Lung (tissue), 17 donors: ENCODE measurements at places on chromosomes 4 and X. TPM values are rescaled to one million over a fixed set of nuclear protein-coding genes. Genes with fewer than 3 reads are reported as not detected.

The F8A1 gene
- polyA plus RNA-seq = 23.0 TPM

GRCh38 chr4:1367230-1367935, 20.4 kb downstream of the UVSSA start:
- no peaks in the 10 kb centered on the region for H3K4me1 ChIP-seq
- H3K36me3 ChIP-seq = peaks cover 3% of the 10 kb centered on the region
- H3K27ac ChIP-seq = no peak overlapping the region
- H3K4me3 ChIP-seq = no peak overlapping the region
- no peaks in the 10 kb centered on the region for H3K27me3 ChIP-seq
- DNase-seq = no peak

- H3K27me3 ChIP-seq = no peaks in the 10 kb centered on the region
- peak; percentile 31 for DNase-seq
- no peak overlapping the region for H3K4me3 ChIP-seq
- H3K36me3 ChIP-seq = no peaks in the 10 kb centered on the region
- no peak overlapping the region for H3K27ac ChIP-seq
These were observed 162.3 kb upstream of the SMIM31 start for GRCh38 chr4:164591666-164592065.

DNA sequence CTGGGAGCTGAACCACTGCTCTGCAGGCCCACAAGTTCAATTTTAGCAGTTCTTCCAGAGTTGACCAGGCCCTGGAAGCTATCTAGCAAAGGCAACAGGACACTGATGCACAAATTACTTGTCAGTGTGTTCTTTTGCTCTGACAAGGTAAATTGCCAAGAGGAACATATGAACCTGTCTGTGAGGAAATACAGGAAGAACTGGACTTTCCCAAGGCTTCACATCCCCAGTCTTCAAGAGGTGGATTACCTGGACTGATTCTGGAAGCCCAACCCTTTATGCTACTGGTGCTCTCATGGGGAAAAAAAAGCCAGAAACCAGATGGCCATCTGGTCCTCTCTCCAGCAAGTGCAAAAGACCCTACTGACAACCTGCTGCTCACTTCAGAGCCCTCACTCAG, 1.9 kb upstream of the TMEM185A start:
- no peak overlapping the region for H3K4me3 ChIP-seq
- H3K36me3 ChIP-seq = no peaks in the 10 kb centered on the region
- H3K4me1 ChIP-seq = no peaks in the 10 kb centered on the region
- peaks cover 2% of the 10 kb centered on the region for H3K27me3 ChIP-seq
- H3K27ac ChIP-seq = no peak overlapping the region

- no peaks in the 10 kb centered on the region for H3K36me3 ChIP-seq
- DNase-seq = no peak
- H3K27me3 ChIP-seq = no peaks in the 10 kb centered on the region
- H3K4me1 ChIP-seq = no peaks in the 10 kb centered on the region
- H3K27ac ChIP-seq = no peak overlapping the region
These were observed 277.2 kb downstream of the CXXC4 start for GRCh38 chr4:104217526-104217925.

The CT83 gene
- not detected for polyA plus RNA-seq

GRCh38 chr4:114040319-114041116, 61.1 kb upstream of the ARSJ start:
- H3K27ac ChIP-seq = no peak overlapping the region
- no peaks in the 10 kb centered on the region for H3K4me1 ChIP-seq

- H3K36me3 ChIP-seq = no peaks in the 10 kb centered on the region
- peaks cover 23% of the 10 kb centered on the region for H3K4me1 ChIP-seq
- no peak overlapping the region for H3K27ac ChIP-seq
- H3K4me3 ChIP-seq = no peak overlapping the region
- no peaks in the 10 kb centered on the region for H3K27me3 ChIP-seq
These were observed 12.5 kb downstream of the SPARCL1 start for GRCh38 chr4:87516683-87517082.

- H3K27me3 ChIP-seq = peaks cover 19% of the 10 kb centered on the region
- H3K27ac ChIP-seq = no peak overlapping the region
- no peaks in the 10 kb centered on the region for H3K4me1 ChIP-seq
- DNase-seq = peak; percentile 32
- H3K4me3 ChIP-seq = no peak overlapping the region
These were observed 87.2 kb downstream of the HPRT1 start for GRCh38 chrX:134547047-134547679.

DNA sequence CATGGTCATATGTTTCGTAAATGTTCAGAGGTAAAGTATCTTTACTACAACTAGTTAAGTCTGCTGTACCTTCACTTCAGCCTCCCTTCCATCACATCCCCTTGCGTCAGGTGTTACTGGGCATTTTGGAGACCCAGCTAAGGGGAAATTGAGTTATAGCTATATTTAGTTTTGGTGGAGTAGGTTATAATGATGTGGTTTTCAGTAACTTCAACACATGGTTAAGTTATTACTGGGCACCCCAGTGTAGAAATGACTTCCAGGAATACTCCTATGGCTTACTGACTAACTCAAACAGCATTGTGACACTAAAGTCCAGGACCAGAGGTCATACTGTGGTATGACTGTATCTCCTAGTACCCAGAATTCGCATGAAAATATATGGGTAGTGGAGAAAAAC, 23.4 kb upstream of the ACSL1 start:
- peaks cover 10% of the 10 kb centered on the region for H3K27me3 ChIP-seq
- H3K4me1 ChIP-seq = no peaks in the 10 kb centered on the region
- no peak for DNase-seq
- H3K27ac ChIP-seq = no peak overlapping the region
- no peaks in the 10 kb centered on the region for H3K36me3 ChIP-seq

- H3K36me3 ChIP-seq = no peaks in the 10 kb centered on the region
- H3K27me3 ChIP-seq = no peaks in the 10 kb centered on the region
- peak overlapping the region; percentile 95 for H3K4me3 ChIP-seq
- DNase-seq = no peak
- peaks cover 4% of the 10 kb centered on the region for H3K4me1 ChIP-seq
- peak overlapping the region; percentile 83 for H3K27ac ChIP-seq
These were observed 663 bp upstream of the USP53 start for GRCh38 chr4:119211867-119212233.

DNA sequence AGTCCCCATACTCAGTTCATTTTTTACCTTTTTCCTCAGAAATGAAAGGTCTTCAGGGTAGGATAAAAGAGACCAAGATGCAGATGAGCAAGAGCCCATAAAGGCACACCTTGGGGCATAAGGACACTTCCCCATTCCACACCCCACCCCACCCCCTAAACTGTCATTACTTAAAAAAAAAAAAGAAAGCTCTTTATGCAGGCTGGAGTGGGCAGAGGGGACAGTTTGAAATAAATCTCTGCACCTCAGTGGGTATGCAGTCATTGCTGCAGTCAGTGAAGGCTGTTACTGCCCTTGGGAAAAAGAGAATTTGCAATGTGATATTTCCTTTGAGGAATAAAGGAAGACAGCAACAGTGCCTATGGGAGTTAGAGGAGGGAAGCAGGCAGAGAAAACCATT, 137.5 kb downstream of the ANK2 start:
- peaks cover 25% of the 10 kb centered on the region for H3K4me1 ChIP-seq
- H3K36me3 ChIP-seq = no peaks in the 10 kb centered on the region
- no peak for DNase-seq
- H3K27ac ChIP-seq = no peak overlapping the region

The PABPC4L gene
- 0.18 TPM for polyA plus RNA-seq

- H3K27me3 ChIP-seq = no peaks in the 10 kb centered on the region
- no peaks in the 10 kb centered on the region for H3K36me3 ChIP-seq
- H3K4me1 ChIP-seq = peaks cover 9% of the 10 kb centered on the region
- DNase-seq = peak; percentile 18
- no peak overlapping the region for H3K4me3 ChIP-seq
These were observed 178.7 kb downstream of the DCTD start for GRCh38 chr4:182738283-182739047.

GRCh38 chr4:17097362-17097761, 198.9 kb upstream of the LDB2 start:
- H3K27ac ChIP-seq = no peak overlapping the region
- no peaks in the 10 kb centered on the region for H3K4me1 ChIP-seq
- DNase-seq = no peak
- no peaks in the 10 kb centered on the region for H3K27me3 ChIP-seq

The CT47B1 gene
- polyA plus RNA-seq = not detected

DNA sequence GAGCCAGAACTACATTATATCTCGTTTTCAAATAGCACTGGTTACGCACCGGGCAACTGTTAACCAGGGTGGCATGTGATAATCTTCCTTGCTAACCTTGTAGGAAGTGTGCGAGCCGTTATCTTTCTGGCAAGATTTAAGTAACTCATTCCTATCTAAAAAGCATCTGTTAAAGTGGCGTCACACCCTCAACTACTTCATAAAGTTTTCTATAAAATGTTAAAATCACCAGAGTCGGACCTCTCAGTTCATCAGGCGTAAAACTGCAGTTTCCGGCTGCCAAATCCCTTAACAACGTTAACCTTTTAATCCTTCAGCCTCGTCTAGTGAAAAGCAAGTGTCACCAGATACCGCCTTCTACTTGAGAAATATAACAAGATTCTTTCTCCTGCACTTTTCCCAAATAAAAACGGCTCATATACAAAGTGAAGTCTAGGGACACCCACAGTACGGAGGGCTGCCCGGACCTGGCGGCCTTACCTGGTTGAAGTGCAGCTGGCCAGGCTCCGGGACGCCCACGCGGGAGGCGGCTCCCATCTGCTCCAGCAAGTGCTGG, 1.2 kb downstream of the SLC39A8 start:
- H3K4me3 ChIP-seq = peak overlapping the region; percentile 54
- DNase-seq = peak; percentile 24
- H3K27ac ChIP-seq = peak overlapping the region; percentile 94
- H3K36me3 ChIP-seq = no peaks in the 10 kb centered on the region
- peaks cover 3% of the 10 kb centered on the region for H3K4me1 ChIP-seq

- DNase-seq = peak; percentile 18
- H3K27ac ChIP-seq = no peak overlapping the region
- H3K27me3 ChIP-seq = peaks cover 6% of the 10 kb centered on the region
- no peaks in the 10 kb centered on the region for H3K36me3 ChIP-seq
- no peaks in the 10 kb centered on the region for H3K4me1 ChIP-seq
These were observed 38.1 kb upstream of the ATXN3L start for GRCh38 chrX:13357925-13358324.

GRCh38 chr4:153468587-153468986, 2.4 kb downstream of the TMEM131L start:
- no peaks in the 10 kb centered on the region for H3K27me3 ChIP-seq
- no peak overlapping the region for H3K27ac ChIP-seq
- peaks cover 31% of the 10 kb centered on the region for H3K4me1 ChIP-seq
- DNase-seq = no peak
- no peak overlapping the region for H3K4me3 ChIP-seq
- H3K36me3 ChIP-seq = peaks cover 6% of the 10 kb centered on the region

DNA sequence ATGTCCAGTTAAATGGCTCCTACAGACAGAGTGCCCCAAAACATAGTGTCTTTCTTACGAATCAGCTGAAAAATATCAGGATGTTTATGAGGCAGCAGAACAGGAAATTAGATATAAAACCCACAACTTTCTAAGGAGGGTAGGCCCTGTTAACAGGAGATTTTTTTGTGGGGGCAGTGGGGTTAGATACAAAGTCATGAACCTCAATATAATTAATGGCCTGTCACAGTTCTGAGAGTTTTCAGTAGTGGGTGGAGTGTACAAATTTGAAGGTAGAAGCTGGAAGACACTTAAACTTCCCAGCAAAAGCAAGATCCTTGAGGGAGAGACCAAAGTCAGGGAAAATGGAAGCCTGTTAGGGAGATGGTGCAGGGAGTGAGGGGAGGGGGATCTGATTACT, 17.4 kb downstream of the PAGE4 start:
- H3K27me3 ChIP-seq = peaks cover 2% of the 10 kb centered on the region
- H3K4me1 ChIP-seq = no peaks in the 10 kb centered on the region
- no peaks in the 10 kb centered on the region for H3K36me3 ChIP-seq
- no peak overlapping the region for H3K4me3 ChIP-seq

DNA sequence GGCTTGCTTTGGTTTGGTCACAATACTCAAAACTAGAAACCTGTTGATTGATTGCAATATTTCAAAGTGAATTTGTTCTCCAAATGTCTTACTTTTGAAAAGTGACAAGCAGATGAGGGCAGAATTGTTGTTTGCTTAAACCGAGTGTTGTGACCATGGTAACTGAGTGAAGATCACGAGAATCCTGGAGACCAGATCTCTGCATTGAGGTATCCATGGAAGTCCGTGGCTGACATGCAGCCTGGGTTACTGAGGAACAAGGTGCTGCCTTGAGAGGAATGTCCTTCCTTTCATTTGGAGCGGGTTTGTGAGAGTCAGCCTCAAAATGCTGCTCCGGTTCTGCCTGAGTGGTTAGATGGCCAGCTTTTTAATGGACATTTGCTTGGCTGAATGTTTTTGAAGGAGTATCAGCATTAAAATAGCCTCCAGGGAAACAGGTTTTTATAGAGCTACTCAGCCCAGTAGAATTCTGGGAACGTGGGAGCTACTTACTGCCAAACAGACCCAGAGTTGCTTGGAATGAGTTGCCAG, 31.3 kb downstream of the NYX start:
- H3K36me3 ChIP-seq = no peaks in the 10 kb centered on the region
- no peaks in the 10 kb centered on the region for H3K4me1 ChIP-seq

GRCh38 chrX:20743046-20743445, 476.3 kb upstream of the RPS6KA3 start:
- no peak overlapping the region for H3K27ac ChIP-seq
- H3K4me1 ChIP-seq = no peaks in the 10 kb centered on the region
- DNase-seq = peak; percentile 30
- peaks cover 14% of the 10 kb centered on the region for H3K27me3 ChIP-seq
- no peak overlapping the region for H3K4me3 ChIP-seq
- no peaks in the 10 kb centered on the region for H3K36me3 ChIP-seq

The LAS1L gene
- polyA plus RNA-seq = 23.6 TPM

DNA sequence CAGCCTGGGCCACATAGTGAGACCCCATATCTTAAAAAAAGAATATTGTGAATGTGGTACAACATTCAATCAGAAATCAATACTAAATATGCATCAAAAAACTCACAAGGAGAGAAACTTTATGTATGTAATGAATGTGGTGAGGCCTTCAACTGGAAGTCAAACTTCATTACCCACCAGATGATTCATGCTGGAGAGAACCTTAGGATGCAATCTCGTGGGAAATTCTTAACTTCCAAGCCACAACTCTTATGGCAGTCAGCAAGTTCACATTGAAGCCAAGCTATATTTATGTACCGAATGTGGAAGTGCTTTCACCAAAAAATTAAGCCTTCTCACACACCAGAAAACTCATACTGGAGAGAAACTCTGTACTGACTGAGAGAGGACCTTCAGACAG, 84.5 kb upstream of the UXT start:
- no peaks in the 10 kb centered on the region for H3K36me3 ChIP-seq
- no peak overlapping the region for H3K27ac ChIP-seq

The VEGFC gene
- 11.1 TPM for polyA plus RNA-seq

DNA sequence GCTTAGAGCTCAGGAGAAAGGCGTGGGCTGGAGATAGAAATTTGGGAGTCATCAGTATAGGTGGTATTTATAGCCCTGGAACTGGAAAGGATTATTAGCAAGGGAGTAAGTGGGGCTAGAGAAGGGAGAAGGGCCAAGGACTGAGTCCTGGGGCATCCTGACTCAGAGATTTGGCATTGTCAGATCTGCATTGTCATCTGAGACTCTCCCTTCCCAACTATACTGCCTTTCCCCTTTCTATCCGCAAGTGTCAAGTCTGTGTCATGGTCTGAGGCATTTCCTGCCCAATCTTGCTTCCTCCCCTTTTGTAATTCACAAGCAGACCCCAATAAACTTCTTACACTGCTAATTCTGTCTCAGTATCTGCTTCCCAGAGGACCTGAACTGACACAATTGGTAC, 24.4 kb upstream of the SLC25A43 start:
- H3K36me3 ChIP-seq = no peaks in the 10 kb centered on the region
- H3K27ac ChIP-seq = no peak overlapping the region
- no peaks in the 10 kb centered on the region for H3K4me1 ChIP-seq
- no peaks in the 10 kb centered on the region for H3K27me3 ChIP-seq
- DNase-seq = no peak
- H3K4me3 ChIP-seq = no peak overlapping the region
